Activated naive CD4-positive, alpha-beta T cell treated with anti-CD3 and anti-CD28 coated beads for 36 hours (primary cell): ENCODE measurements at places on chromosomes 1 and 21.

GRCh38 chr1:25561421-25562100 lies 18.2 kb downstream of the LDLRAP1 start:
- DNase-seq, result peak; percentile 57
- peaks cover 97% of the 10 kb centered on the region for H3K4me1 ChIP-seq
- peak overlapping the region; percentile 96 for H3K27ac ChIP-seq
- H3K4me3 ChIP-seq, result peak overlapping the region; percentile 66
- H3K36me3 ChIP-seq, result peaks cover 8% of the 10 kb centered on the region
- no peaks in the 10 kb centered on the region for H3K27me3 ChIP-seq

GRCh38 chr1:7406641-7407543 lies 364.2 kb upstream of the VAMP3 start:
- H3K4me3 ChIP-seq, result no peak overlapping the region
- no peaks in the 10 kb centered on the region for H3K36me3 ChIP-seq
- DNase-seq, result no peak
- H3K27me3 ChIP-seq, result peaks cover 12% of the 10 kb centered on the region
- H3K4me1 ChIP-seq, result no peaks in the 10 kb centered on the region

DNA sequence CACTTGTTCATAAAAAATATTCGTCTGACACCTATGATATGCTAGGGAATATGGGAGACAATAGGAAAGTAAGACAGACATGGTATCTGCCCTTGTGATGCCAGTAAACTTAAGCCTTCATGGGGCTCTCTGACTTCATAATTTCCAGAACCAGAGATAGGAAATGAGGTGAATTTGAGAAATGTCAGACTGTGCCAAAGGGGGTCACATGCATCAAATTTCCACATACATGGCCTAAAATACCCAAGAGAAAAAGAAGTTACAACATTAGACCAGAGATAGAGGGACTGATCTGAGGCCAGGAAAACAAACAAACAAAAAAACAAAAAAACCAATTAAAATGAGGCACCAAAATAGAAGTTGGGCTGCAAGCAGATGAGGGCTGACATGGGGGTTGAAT lies 75.7 kb downstream of the DISC1 start:
- no peak for DNase-seq
- peaks cover 15% of the 10 kb centered on the region for H3K36me3 ChIP-seq
- no peak overlapping the region for H3K27ac ChIP-seq

GRCh38 chr1:11429226-11429625 lies 49.7 kb upstream of the DISP3 start:
- H3K36me3 ChIP-seq, result no peaks in the 10 kb centered on the region
- H3K4me3 ChIP-seq, result no peak overlapping the region
- no peak overlapping the region for H3K27ac ChIP-seq
- no peak for DNase-seq
- H3K27me3 ChIP-seq, result no peaks in the 10 kb centered on the region

- no peaks in the 10 kb centered on the region for H3K27me3 ChIP-seq
- no peaks in the 10 kb centered on the region for H3K4me1 ChIP-seq
- H3K27ac ChIP-seq, result no peak overlapping the region
- no peak for DNase-seq
- no peak overlapping the region for H3K4me3 ChIP-seq
- H3K36me3 ChIP-seq, result no peaks in the 10 kb centered on the region
Observed at GRCh38 chr1:179630719-179631118, 39.1 kb downstream of the TDRD5 start.

GRCh38 chr1:109191377-109191776 lies 22.3 kb upstream of the SARS1 start:
- peaks cover 1% of the 10 kb centered on the region for H3K4me1 ChIP-seq
- no peak for DNase-seq
- no peak overlapping the region for H3K4me3 ChIP-seq
- H3K36me3 ChIP-seq, result no peaks in the 10 kb centered on the region
- H3K27ac ChIP-seq, result no peak overlapping the region
- no peaks in the 10 kb centered on the region for H3K27me3 ChIP-seq

- H3K4me1 ChIP-seq, result no peaks in the 10 kb centered on the region
- peaks cover 11% of the 10 kb centered on the region for H3K36me3 ChIP-seq
- H3K4me3 ChIP-seq, result no peak overlapping the region
- H3K27ac ChIP-seq, result no peak overlapping the region
- no peaks in the 10 kb centered on the region for H3K27me3 ChIP-seq
Observed at GRCh38 chr1:88847643-88848042, 43.7 kb downstream of the GTF2B start.

- H3K4me1 ChIP-seq, result peaks cover 19% of the 10 kb centered on the region
- no peaks in the 10 kb centered on the region for H3K36me3 ChIP-seq
- H3K4me3 ChIP-seq, result no peak overlapping the region
- no peak overlapping the region for H3K27ac ChIP-seq
- no peak for DNase-seq
Observed at GRCh38 chr1:235925016-235925415, 58.3 kb upstream of the LYST start.

GRCh38 chr1:176539018-176539417 lies 76.0 kb downstream of the PAPPA2 start:
- no peak overlapping the region for H3K27ac ChIP-seq
- DNase-seq, result no peak
- H3K4me1 ChIP-seq, result no peaks in the 10 kb centered on the region
- no peaks in the 10 kb centered on the region for H3K27me3 ChIP-seq
- H3K4me3 ChIP-seq, result no peak overlapping the region

DNA sequence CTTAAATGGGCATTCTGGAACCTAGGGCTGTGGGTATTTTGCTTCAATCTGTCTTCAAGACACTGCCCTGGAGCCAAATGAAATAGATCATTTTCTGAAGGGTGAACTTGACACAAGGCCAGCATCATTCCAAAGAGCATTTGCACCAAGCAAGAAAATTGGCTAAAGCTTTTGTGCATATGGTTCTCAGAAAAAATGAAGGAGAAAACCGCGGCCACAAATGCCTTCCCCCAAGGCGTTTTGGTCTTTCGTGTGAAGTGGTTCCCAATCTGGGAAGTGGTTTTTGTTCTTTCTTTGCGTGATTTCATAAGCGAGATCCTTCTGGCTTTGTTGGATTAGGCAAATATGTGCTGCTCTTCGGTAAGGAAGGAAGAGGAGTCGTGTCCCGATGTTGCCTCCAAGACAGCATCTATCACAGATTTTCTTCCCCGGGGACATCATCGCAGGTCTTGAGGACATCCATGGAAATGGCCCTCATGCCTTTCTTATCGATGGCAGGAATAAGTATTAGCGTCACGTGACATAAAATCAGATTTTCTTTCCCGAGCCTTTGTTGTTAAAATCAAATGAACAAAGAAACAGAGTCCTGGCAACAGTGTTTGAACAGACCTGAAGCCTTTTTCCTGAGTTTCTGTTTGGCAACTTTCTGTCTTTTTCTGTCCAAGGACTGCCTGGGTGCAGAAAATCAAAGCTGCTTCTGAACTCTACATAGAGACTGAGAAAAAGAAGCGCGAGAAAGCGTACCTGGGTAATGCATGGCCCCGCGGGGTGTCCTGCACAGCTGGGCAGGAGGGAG lies 31.0 kb downstream of the ATP5PO start:
- no peaks in the 10 kb centered on the region for H3K4me1 ChIP-seq
- no peaks in the 10 kb centered on the region for H3K36me3 ChIP-seq
- no peak overlapping the region for H3K4me3 ChIP-seq
- DNase-seq, result no peak
- no peak overlapping the region for H3K27ac ChIP-seq

GRCh38 chr1:53586765-53587164 lies 127.6 kb downstream of the DMRTB1 start:
- H3K4me3 ChIP-seq, result no peak overlapping the region
- no peak overlapping the region for H3K27ac ChIP-seq
- DNase-seq, result no peak
- no peaks in the 10 kb centered on the region for H3K27me3 ChIP-seq

GRCh38 chr1:183164963-183165362 lies 21.1 kb upstream of the LAMC2 start:
- H3K36me3 ChIP-seq, result no peaks in the 10 kb centered on the region
- no peak overlapping the region for H3K27ac ChIP-seq
- no peaks in the 10 kb centered on the region for H3K27me3 ChIP-seq
- H3K4me1 ChIP-seq, result no peaks in the 10 kb centered on the region
- no peak for DNase-seq
- no peak overlapping the region for H3K4me3 ChIP-seq

DNA sequence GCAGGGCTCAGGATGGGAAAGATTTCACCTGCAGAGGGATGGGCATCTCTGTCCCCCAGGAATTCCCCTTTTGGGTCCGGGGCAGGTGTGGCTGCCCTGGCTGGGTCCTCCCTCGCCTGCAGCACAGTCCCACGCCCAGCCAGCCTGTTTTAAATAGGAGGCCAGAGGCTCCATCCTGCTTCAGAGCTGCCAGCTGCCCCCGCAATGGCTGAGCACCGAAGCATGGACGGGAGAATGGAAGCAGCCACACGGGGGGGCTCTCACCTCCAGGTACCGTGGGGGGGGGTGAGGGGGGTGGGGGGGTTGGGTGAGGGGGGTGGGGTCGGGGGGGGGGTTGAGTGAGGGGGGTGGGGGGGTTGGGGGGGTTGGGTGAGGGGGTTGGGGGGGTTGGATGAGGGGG lies 3.6 kb downstream of the SCNN1D start:
- no peak overlapping the region for H3K27ac ChIP-seq
- no peak overlapping the region for H3K4me3 ChIP-seq
- no peaks in the 10 kb centered on the region for H3K36me3 ChIP-seq
- no peak for DNase-seq
- no peaks in the 10 kb centered on the region for H3K27me3 ChIP-seq

DNA sequence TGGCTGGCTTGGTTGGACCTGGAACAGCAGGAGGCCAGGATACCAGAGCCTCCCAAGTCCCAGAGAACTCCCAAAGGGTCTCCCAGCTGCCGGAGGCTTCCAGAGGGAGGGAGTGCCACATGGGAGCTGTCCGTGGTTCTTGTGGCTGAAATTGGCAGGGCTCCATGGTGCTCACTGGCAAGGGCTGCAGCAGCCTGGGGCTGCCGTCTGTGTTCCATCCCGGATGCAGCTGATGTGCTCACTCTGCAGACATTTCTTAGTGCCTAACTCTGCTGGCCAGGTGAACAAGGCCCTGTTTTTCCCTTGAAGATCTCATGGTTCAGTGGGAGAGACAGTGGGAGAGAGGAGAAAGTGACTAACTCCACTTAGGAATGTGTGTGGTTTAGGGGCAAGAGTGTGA lies 261.1 kb downstream of the CAMTA1 start:
- H3K27ac ChIP-seq, result no peak overlapping the region
- H3K27me3 ChIP-seq, result peaks cover 4% of the 10 kb centered on the region
- no peaks in the 10 kb centered on the region for H3K4me1 ChIP-seq
- no peak for DNase-seq

DNA sequence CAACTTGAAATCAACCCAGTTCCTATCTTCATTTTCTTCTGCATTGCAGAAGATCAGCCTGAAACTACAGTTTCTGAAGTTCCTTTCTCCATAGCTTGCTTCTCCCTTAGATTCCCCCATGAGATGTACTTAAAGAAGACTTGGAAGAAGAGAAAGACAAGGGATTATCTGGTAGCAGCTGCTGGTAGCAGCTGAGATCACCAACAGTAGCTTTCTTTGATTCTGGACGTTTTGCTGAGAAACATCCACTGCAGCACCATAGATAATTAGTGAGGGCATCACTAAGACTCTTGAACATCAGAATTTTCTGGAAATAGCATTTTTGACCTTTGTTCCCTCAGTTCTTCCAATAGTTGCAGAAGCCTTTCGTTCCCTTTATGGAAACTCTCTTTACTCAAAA lies 465 bp upstream of the CFHR3 start:
- no peak for DNase-seq
- H3K36me3 ChIP-seq, result no peaks in the 10 kb centered on the region
- no peak overlapping the region for H3K4me3 ChIP-seq
- H3K4me1 ChIP-seq, result no peaks in the 10 kb centered on the region

DNA sequence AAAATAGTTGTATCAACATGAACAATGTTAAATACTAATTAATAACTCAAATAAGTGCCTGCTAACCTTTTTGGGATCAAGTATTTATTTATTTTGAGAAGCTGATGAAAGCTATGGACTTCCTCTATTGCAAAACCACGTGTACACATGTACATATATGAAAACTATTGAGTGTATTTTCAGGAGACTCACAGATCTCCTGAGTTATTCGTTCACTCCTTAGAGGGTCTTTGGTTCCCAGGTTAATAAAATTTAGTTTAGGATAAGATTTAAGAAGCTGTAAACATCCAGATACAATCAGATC lies 130.5 kb downstream of the DISC1 start:
- no peak overlapping the region for H3K4me3 ChIP-seq
- no peak for DNase-seq
- no peak overlapping the region for H3K27ac ChIP-seq

- H3K27ac ChIP-seq, result no peak overlapping the region
- peaks cover 6% of the 10 kb centered on the region for H3K27me3 ChIP-seq
- peaks cover 9% of the 10 kb centered on the region for H3K4me1 ChIP-seq
- H3K36me3 ChIP-seq, result no peaks in the 10 kb centered on the region
- DNase-seq, result no peak
- H3K4me3 ChIP-seq, result no peak overlapping the region
Observed at GRCh38 chr1:218476385-218476784, 131.2 kb downstream of the TGFB2 start.

- no peak overlapping the region for H3K27ac ChIP-seq
- H3K4me1 ChIP-seq, result no peaks in the 10 kb centered on the region
- H3K4me3 ChIP-seq, result no peak overlapping the region
- no peaks in the 10 kb centered on the region for H3K36me3 ChIP-seq
Observed at GRCh38 chr21:17726047-17726829, 92.9 kb downstream of the C21orf91 start.

- no peak overlapping the region for H3K27ac ChIP-seq
- no peak for DNase-seq
- H3K36me3 ChIP-seq, result no peaks in the 10 kb centered on the region
- H3K4me3 ChIP-seq, result no peak overlapping the region
Observed at GRCh38 chr21:42079008-42079938, 8.2 kb downstream of the UMODL1 start.

DNA sequence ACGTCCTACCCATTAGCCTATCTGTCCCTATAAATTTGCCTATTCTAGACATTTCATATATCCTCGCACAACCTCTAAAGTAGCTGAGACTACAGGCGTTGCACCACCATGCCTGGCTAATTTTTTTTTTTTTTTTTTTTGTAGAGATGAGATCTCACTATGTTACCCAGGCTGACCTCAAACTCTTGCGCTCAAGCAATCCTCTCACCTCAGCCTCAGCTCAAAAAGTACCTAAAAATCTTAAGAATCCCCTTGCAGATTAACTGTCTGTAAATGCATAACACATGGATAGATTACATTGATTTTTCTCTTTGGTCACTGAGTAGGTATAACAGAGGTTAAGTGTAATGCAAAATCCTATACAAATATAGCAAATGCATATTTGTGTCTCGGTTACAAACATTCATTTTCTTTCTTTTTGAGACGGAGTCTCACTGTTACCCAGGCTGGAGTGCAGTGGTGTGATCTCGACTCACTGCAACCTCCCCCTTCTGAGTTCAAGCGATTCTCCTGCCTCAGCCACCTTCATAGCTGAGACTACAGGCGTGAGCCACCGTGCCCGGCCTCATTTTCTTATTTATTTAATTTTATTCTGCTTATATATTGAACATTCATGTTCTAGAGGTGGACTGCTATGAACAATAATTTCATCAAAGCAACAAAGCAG lies 2.3 kb downstream of the HORMAD1 start:
- no peak overlapping the region for H3K27ac ChIP-seq
- H3K4me3 ChIP-seq, result no peak overlapping the region
- DNase-seq, result no peak
- no peaks in the 10 kb centered on the region for H3K4me1 ChIP-seq
- H3K36me3 ChIP-seq, result no peaks in the 10 kb centered on the region
- no peaks in the 10 kb centered on the region for H3K27me3 ChIP-seq

- no peaks in the 10 kb centered on the region for H3K36me3 ChIP-seq
- H3K27ac ChIP-seq, result no peak overlapping the region
- H3K4me3 ChIP-seq, result no peak overlapping the region
Observed at GRCh38 chr1:30476476-30476875, 246.9 kb downstream of the MATN1 start.
